GM12864 (cell line): ENCODE measurements at places on chromosomes 5 and 9.

- peak; percentile 42 for DNase-seq
Observed at GRCh38 chr5:134140530-134141201, 26.2 kb downstream of the TCF7 start.

DNA sequence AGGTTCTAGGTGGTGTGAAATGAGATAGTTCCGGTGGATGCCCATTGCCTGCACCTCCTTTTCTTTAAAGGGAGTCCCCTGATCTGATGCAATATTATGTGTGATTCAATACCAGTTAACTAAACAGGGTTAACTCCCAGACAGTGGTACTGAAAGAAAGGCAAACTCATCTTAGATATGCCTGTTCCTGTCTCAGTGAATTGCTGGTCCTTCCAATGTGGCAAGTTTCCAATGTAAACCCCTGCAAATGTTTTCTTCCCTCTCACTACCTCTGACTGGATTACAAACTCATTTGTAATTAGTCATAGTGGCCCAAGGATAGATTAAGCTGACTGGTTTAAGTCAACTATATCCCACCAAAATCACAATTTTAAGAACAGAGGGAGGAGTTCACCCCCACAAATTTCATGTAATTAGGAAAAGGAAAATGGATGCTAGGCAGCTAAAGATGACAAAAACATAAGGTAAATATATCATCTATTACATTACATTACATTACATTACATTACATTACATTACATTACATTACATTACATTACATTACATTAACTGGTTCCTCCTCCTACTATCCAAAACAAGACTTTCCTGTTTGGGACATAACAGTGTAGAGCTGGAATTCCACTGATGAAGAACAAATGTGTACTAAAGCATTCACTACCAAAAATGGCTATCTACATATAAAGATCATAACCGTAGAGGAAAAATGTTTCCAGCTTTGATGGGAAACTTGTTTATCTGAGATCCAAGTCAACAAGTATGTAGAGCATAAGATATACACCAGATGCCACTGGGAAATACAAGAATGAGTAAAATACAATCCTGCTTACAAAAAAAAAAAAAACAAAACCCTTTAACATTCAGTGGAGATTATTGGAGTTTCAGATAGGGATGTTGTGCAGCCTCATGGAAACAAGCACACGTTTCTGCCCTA lies 121.5 kb upstream of the SNX2 start:
- no peak for DNase-seq

- DNase-seq: no peak
Observed at GRCh38 chr5:103264508-103264907, 5.9 kb downstream of the MACIR start.

DNA sequence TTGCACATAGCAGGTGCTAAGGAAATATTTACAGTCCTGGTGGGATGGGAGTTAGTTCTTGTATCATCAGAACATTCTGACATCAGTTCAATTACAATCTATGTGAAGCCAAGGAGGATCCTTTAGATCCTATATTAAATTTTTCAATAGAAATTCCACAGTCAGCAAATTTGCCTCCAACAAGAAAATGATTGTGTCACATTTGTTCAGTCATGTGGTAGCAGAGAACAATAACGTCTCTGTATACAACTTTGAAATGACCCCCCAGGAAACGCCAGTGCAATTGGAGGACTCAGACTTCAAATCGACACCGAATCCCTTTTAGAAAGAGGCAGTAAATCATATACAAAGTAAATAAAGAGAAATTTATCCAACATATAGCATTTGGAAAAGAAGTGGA lies 392.1 kb downstream of the DTWD2 start:
- DNase-seq: no peak

DNA sequence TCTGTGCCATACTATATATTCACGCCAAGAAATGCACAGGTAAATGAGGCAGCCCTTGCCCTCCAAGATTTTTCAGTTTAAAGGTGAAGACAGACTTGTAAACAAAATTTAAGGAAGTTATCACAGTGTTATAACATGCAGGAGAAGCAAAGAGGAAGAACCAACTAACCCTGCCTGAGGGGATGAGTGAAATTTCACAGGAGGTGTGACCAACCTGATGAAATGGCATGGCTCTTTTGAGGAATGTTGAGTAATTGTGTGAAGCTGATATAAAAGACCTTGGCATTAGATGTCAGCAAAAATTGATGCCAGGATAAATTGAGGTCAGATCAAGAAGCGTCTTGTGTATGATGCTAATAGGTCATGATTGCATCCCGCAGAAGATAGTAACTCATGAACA lies 86.5 kb downstream of the HCN1 start:
- DNase-seq: no peak

GRCh38 chr5:108867656-108868055 lies 120.0 kb downstream of the FER start:
- DNase-seq: no peak

DNA sequence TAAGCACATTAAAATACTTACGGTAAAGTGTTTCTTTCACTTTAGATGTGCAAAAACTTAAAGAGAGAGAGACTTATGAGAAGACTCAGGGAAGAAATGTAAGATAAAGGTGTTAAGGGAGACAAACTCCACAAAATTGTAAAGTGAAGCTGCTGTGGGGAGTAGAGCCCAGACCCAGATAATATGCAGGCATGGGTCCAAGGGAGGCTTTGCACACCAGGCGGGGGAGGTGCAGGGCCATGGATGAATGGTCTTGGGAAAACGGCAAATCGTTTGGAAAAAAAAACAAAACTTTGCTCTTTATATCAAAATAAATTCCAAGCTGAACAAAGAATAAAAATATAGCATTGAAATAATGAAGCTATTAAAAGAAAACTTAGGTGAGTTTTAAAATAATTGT lies 9.1 kb downstream of the SYK start:
- no peak for DNase-seq

- DNase-seq: no peak
Observed at GRCh38 chr5:77636641-77637169, 1.8 kb downstream of the OTP start.

DNA sequence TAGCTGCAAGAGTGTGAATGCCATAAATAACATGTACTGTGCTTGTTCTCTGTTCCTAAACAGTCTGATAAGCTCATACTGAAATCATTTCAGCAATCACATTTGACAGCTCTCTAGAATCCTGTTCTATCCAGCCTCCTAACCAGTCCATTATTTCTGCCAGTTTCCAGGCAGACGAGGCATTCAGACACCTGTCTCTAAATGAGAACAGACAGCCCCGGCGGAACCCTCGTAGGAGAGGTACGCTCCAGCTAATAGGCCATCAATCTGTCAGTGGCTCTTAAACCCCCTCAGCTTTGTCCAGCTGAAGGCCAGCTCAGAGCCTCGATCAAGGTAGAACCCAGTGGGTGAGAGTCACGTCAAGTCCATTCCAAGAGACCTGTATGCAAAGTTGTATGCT lies 272.3 kb downstream of the GLIS3 start:
- DNase-seq: no peak

DNA sequence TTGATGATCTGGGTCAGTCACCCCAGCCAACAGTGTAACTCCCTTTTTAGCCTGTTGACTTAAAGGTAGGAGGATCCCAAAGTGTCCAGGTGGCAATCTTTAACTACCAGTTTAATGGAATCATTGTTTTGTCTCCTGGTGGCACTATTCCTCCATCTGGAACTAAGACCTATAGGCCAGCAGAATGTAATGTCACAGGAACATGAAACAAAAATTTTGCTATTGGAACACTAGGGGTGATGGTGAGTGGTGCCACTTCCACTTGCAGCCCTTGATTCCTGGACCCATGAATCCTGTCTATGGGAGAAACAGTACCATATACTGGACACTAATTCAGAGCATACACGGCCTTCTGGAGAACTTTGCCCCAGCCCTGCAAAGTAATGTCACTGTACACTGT lies 219.5 kb upstream of the RASA1 start:
- no peak for DNase-seq

- no peak for DNase-seq
Observed at GRCh38 chr9:129258823-129259301, 80.8 kb upstream of the IER5L start.

DNA sequence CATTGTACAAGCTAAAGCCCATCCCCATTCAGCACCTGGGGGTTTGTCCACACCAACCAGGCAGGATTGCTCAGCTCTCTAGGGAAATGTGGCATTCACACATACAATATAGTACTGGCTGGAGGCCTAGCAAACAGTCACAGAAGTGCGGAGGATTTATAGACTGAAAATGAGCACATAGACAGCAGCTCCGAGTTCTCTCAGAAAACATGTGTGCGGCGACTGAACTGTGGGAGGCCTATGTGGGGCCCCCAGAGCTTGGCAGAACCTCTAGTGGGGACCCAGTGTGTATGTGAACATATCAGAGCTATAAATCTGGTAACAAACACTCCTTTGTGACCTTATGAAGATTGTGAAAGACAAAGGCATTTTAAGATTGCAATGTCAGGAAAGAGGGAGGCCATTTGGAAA lies 431.1 kb downstream of the DTWD2 start:
- no peak for DNase-seq

DNA sequence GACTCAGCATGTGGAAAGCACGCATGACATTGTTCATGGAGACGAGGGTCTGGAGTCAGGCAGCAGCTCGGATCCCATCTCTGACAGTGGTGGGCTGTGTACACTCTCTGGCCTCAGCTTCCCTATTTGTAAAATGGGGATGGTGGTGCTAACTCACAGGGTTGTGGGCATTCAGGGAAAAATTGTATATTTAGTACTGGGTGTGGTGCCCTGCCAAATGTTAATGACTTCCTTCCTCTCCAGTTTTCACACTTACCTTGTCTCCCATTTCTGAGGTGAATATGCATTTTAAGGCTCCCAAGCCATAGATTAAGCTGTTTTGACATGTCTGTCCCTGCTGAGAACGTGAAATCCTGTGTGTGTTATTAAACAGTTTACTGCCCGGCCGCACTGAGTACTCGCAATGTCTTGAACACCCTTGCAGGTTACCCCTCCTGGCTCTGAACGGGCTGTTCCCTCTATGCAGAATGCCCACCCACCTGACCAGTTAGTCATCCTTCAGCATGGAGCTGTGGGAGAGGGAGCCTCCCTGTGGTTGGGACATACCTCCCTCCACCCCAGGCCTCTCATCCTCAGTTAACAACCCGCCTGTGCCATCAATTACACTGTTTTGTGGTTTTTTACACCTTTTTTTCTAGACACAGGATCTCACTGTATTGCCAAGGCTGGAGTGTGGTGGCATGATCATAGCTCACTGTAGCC lies 25.8 kb downstream of the TJP2 start:
- no peak for DNase-seq

GRCh38 chr9:20043035-20043434 lies 254.2 kb upstream of the SLC24A2 start:
- DNase-seq: no peak

GRCh38 chr5:111061618-111062017 lies 9.9 kb upstream of the TSLP start:
- DNase-seq: no peak

GRCh38 chr9:94853887-94854286 lies 127.4 kb downstream of the AOPEP start:
- no peak for DNase-seq

GRCh38 chr5:133526368-133526767 lies 86.0 kb downstream of the FSTL4 start:
- DNase-seq: no peak

DNA sequence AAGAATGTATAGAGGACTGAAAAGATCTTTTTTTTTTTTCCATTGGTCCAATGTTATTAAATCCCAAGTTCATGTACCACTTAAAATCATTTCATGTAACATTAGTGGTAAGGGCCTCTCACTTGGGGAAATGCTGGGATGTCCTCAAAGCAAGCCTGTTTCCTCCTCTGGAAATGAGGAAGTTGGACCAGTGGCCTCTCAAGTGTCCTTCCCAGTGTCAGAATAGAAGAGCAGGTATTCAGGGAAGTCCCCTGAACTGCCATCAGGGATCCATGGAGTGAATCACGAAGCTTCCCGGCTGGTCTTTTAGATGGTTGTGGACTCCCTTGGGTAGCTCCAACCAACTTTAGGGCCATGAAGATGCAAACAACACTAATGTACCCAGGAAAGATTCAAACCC lies 55.2 kb upstream of the AFAP1L1 start:
- no peak for DNase-seq

DNA sequence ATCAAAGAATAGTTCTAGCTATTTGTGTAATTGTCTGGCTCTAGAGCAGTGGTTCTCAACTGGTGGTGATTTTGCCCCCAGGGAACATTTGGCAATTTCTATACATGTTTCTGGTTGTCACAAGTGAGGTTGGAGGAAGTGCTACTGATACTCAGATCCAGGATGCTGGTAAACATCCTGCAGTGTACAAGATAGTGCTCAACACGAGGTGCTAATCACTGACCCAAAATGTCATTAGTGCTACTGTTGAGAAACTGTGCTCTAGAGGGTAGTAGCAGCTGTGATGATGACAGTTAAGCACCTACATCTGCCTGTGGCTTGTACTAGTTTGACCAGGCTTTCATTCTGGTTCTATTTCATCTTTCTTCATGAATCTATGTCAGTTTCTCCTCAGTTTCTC lies 22.1 kb downstream of the LRRC19 start:
- no peak for DNase-seq

- DNase-seq: no peak
Observed at GRCh38 chr5:55853818-55854217, 2.7 kb downstream of the IL31RA start.

- DNase-seq: no peak
Observed at GRCh38 chr5:90390928-90391327, 18.6 kb downstream of the CETN3 start.

DNA sequence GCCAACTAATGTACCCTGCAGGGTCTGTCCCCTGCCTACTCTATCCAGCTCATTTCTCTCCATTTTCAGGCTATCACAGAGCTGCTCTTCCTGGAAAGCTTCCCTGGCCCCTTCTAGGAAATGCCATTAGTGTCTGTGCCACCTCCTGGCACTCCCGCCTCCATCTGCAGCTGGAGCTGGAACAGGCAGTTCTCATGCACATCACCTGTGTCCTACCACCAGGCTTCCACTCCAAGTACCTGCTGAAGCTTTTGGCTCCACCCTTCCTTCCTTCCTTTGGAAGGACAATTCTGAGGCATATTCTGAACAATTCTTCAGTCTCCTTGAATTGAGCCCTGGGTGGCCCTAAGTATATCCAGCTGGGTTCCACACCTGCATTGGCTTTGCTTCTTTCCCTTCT lies 156.2 kb upstream of the ZNF618 start:
- no peak for DNase-seq

GRCh38 chr9:72150661-72151060 lies 1.4 kb downstream of the GDA start:
- no peak for DNase-seq

DNA sequence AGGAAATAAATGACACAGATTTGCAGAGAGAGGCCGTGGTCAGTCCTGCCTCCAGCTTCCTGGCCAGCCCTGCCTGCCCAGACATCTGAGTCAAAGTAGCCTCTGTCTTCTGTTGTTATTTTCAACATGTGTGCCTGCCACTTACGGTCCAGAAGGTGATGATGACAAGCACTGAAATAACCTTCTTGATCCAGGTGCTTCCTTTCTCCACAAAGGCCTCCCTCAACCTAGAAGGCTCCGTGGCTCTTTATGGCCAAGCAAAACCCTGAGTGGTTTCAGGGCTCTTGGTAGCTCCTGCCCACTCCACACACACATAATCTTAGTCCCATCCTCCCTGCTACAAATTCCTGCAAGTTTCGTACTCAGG lies 34.1 kb upstream of the SLC6A19 start:
- no peak for DNase-seq

GRCh38 chr9:72858089-72858912 lies 94.6 kb downstream of the ALDH1A1 start:
- no peak for DNase-seq
